ENCODE measurements at places on chromosomes 4 and X.
A peak's percentile ranks its signal among the peaks of the same experiment; 100 is the strongest.

DNA sequence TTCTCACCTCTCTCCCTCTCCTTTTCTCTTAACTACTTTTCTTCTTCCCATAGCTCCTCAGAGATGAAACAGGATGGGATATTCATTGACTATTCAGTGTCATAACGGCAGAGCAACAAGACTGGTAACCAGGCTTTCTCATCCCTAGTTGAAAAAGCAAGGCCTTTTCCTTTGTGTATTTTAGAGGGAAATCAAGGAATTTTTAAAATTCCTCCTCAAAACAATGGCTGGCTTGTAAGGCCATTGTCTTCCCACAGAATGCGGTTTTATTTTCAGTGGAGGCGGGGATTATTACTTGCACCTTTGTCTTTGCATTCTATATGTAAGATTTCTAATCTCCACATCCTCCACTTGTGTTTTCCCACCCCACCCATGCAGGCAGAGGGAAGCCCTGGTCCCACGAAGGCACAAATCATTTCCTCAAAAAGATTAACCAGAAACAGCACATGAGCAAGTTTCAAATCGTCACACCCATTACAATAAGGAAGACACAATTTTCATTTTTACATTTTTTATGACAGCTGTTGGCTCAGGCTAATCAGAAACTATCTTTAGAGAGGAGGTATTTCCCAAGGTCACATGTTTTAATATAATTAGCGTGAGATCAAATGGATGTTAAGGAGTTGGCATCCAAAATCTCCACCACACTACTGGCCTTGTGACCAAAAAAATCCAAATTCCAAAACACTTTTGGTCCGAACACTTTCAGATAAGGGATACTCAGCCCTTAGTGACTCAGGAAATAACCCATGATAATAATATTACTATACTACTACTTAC lies 53.0 kb upstream of the KDR start:
- no peak for DNase-seq

DNA sequence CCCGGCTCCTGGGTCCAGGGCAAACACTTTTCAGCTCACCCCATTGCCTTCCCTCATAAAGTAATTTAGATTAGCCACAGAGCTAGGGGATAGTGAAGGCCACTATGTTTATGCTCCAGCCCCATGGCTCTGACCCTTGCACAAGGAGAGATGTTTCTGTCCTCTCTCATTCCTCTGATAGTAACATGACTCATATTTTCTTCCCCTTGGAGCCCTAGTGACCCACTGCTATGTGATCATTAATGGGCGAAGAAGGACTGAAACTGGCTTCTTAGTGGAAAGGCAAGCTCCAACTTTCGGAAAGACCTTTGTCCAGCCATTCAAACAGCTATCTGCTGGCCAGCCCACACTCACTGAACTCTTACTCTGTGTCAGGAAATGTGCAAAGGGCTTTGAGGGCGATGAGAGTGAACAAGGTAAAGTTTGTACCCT lies 12.3 kb downstream of the CLDN2 start:
- no peak for DNase-seq

- DNase-seq: no peak
Measured at GRCh38 chrX:86078650-86079049, 31.3 kb upstream of the CHM start.

GRCh38 chr4:101556842-101557241 lies 209.5 kb upstream of the PPP3CA start:
- DNase-seq: peak; percentile 10

DNA sequence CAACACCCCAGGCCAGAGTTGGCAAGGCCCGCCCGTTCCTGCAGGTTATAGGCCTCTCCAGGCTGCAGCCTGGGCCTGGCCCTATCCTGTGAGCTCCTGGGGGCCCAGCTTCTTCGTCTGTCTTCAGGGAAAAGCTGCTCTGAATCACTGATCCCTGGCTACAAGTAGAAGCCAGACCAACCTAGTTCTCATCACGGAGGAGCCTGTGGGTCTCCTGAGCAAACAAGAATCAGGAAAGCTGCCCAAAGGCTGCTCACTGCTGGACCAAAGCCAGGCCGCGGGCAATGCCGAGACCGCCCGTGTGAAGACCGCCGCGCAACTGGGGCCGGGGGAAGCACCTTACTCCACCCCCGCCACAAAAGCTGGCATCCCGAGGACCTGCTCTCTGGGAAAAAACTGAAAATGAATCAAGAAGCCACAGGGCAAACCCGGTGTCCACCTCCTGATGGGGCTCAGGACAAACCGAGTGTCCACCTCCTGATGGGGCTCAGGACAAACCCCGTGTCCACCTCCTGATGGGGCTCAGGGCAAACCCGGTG lies 12.8 kb downstream of the CTBP1 start:
- DNase-seq: no peak

DNA sequence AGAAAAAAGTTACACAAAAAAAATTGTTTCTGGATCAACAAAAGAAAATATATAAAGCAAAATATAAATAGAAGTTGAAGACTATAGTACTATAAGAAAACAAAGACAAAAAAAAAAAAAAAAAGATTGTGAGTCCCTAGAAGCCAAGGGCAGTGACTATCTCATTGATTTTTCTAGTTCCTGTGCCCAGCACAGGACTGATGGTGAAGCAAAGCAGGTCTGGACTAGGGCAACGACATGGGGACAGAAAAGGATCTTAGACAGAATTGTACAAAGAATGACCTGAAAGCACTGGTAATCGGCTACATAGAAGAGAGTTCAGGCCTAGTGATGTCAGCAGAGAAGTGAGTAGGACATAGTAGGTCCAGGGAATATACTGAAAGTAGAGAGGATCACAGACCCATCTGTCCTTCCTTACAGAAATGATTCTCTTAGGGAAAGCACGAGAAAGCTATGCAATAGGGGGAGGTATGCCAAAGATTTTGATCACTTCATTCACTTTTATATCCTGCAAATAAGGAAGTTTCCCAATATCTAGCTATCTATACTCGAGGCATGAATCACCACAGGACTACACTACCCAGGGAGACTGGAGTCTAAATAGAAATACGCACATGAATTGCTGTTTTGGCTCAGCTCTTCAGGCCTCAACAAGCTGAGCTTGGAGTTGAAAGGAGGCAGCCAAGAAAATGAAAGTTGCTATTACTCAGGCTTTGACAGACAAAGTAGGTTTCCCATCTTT lies 230.9 kb upstream of the GPC4 start:
- DNase-seq: peak; percentile 5

- no peak for DNase-seq
Measured at GRCh38 chr4:18813055-18813454, 791.5 kb upstream of the LCORL start.

DNA sequence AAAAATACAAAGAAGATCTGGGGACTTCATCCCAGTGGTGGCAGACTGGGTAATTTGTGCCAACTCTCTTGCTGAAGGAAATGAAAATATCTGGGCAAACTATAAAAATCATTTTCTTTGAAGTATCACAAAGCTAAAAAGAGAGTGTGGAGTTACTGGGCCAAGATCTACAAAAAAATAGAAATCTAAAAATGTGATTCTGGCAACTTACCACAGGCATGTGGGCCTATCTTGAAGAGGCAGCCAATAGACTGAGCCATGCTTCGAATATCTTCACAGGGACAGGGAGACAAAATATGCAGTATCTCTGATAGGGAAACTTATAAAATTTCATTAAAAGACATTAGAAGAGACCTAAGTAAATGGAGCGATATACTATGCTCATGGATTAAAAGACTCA lies 168.8 kb downstream of the RCHY1 start:
- no peak for DNase-seq

DNA sequence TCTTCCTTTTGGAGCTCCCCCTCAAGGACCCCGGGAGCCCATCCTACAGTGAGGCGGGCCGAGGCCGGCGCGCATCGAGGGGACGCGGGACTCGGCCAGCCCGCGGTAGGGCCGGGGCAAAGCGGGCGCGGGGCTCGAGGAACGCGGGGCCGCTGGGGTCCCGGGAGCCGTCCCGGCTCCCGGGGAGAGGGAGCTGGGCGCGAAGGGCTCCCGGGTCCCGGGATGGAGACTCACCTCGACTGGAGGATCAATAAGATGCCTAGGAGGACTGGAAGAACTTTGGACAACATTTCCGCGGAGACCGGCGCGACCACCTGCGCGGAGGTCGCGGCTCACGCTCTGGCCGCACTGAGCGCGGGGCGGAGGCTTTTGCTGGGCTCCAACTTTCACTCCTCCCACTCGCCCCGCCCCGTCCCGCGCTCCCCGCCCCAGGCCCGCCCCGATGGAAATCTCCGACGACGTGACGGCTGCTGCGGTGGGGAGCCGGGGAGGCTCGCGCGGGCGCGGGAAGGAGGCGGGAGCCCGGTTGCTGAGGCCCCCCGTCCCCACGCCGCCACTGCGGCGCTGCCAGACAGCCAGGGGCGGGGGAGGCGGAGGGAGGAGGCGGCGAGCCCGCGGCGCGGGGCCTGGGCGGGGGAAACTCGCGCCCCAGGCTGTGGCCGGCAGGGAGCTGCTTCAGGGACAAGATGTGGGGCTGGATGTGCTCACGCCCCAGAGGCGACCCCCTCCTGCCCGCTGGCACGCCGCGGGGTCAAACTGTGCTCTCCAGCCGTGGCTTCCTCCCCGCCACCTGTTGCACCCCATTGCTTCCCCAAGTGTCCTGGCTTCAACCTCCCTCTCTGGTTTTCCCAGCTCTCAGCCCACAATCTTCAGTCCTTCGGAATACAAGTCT lies at the start of gene GABRE:
GABRE (minus strand) TSS at position 341 of the 892 bp plus-strand sequence; CDS start at position 290, 51 bp downstream.
- DNase-seq: peak; percentile 10

DNA sequence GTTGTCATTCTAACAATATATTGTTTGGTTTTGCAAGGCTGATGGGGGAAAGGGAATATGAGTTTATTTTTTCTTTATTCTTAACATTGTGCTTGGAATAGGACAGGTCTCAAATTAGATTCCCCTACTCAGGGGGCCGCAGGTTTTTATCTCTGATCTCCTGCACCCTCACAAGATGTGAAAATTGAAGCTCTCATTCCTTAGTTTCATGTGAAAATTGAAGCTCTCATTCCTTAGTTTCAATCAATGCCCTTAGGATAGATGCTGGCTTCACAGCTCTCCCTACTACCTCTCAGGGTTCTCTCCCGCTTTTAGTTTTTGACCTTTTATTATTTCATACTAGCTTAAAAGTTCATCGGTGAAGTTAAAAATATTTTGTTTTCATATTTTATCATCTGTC lies 12.0 kb downstream of the NEIL3 start:
- DNase-seq: no peak

GRCh38 chr4:43763029-43763610 lies 685.5 kb downstream of the KCTD8 start:
- DNase-seq: no peak

- DNase-seq: peak; percentile 71
Measured at GRCh38 chr4:67632492-67632891, 68.5 kb downstream of the UBA6 start.

- no peak for DNase-seq
Measured at GRCh38 chrX:8048466-8048865, 121.3 kb upstream of the PNPLA4 start.

- no peak for DNase-seq
Measured at GRCh38 chr4:141220271-141220670, 424 bp upstream of the ZNF330 start.

DNA sequence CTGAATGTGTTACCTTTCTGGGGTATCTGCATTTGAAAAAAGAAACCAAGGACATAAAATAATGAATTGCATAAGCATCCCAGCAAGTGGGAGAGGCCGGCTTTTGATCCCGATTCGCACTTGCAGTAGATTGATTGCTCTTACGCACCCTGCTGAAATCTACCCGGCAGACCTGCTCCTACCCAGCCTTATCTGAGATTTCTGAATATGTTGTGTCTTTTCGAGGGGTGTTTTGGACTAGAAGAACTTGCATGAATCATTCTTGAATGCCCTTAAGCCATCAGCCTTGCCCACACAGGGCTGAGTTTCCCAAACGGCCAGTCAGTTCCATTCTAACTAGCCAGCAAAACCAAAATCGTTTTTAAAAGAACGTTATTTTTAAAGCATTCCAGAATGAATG lies 174.4 kb upstream of the BCOR start:
- DNase-seq: no peak

DNA sequence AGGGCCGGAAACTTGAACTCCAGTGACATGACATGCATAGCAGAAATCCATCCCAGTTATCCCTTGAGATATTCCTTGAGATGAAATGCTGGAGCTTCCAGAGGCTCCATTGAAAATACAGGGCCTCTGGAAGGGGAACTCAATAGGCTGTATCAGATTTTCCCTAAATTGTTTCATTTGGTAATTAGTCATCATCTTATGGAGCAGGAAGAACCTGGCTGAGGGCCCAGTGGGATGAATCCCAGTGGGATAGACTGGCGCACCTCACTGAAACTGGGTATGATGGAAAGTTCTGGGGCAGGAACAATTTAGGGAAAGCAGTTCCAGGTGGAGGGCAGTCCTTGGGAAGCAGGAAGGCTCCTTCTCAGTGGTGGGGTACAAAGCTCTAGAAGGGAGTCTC lies 307.8 kb upstream of the DIPK2B start:
- no peak for DNase-seq

GRCh38 chr4:68288393-68288740 lies 42.9 kb upstream of the TMPRSS11B start:
- no peak for DNase-seq

GRCh38 chr4:87865288-87865687 lies 32.5 kb downstream of the MEPE start:
- DNase-seq: no peak

DNA sequence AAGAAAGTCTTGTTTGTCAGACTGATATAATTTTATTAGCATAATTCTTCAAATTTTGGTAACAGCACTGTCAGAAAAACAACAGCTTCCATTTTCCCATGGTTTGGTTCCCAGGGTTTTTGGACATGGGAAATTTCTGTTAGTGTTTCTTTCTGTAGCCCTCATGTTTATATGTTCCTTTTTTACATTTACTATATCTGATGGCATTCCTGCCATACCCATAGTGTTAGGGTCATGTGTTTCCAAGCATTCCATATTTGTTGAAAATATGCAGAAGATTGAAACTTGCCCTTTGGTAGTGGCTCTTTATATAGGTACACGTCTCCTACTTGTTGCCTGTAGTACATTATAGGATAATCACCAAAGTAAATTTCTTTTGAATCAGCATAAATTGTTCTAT lies 65.8 kb downstream of the PDLIM5 start:
- no peak for DNase-seq

DNA sequence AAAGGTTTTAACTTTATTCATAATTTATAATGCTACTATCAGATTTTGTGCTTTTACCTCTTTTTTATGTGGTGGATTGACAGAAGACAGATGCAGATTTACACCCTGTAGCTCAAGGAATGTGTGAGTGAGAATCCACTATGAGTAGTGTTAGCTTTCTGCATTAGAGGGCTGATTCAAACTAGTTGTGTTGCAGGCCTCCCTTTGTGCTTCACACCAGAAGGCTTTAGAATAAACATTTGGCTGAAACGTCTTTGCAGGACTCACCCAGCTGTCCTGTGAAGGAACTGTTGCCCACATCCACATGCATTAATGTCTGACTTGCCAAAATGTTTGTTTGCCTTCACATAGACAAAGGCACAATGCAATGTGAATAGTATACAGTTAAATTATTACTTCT lies 127.0 kb downstream of the PCDH7 start:
- no peak for DNase-seq

GRCh38 chr4:90120037-90120436 lies 7.2 kb upstream of the CCSER1 start:
- peak; percentile 43 for DNase-seq

DNA sequence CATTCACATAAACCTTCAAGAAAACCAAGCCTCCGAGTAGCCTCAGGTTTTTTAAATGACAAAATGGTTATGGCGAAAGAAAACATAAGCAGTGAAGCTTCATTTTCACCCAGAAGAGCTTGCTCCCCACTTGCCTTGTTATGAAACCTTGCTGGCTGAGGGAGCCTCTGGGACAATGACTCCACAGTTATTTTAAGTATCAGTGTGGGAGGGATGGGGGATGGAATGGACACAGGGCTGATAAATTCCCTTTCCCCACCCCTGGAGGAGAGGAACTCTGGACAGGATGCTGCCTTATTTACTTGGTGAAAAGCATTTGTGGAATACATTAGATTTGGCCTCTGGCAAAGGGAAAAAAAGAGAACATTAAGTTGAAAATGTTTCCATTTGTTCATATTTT lies 220.7 kb upstream of the CNKSR2 start:
- no peak for DNase-seq
